ENCODE measurements at places on chromosomes 3 and 15.

GRCh38 chr3:186097663-186098451 lies 11.0 kb downstream of the ETV5 start:
- DNase-seq = no peak

DNA sequence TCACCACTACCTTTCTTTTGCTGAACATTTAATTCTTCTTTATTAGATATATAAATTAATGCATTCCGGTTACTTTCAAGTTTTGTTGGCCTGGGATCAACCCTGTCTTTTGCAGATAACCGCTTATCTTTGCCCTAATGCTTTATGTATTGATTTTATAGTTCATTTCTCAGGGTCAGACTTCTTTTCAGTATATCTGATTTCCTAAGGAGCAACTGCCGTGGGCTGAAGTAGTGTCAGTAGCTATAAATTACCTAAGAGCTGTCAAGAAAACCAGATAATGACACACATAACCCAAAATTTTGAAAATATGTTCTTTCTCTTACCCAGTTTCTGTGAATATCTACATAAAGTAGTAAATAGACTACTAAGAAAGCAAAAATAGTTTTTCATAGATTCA lies 38.0 kb downstream of the COL6A5 start:
- no peak for DNase-seq

- DNase-seq = no peak
Measured at GRCh38 chr3:187370051-187370450, 1.9 kb downstream of the RTP4 start.

DNA sequence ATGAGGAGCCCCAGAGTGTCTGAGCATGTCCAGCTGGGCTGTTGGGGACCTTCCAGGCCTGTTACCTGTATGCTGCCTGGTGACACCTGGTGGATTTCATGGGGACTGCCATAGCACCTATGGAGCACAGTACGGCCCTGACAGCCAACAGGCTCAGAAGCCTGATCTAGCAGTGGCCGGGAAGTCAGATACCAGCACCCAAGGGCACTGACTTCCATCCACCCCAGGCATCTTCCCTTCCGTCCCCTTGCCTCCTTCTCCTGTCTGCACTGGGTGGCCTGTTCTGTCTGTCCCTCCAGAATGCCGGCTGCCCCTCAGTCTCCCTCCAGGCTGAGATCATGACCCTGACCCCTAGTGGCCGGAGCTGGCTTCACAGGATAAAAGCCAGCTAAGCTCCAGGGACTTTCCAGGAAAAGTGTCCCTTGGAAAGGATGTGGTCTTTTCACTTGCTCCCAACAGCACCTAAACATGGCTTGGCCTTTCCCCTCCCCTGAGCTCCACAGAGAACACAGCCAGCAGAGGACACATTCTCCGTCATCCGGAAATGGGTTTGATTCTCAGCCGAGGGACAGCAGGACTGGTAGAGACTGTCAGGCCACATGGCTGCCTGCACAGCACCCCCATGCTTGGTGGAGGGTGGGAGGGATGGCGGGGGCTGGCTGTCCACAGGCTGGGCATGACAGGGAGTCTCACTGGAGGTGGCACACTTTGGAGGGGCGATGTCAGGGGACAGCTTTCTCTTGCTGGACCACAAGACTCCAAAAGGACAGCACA lies 9.5 kb downstream of the RPS17 start:
- DNase-seq = peak; percentile 57

DNA sequence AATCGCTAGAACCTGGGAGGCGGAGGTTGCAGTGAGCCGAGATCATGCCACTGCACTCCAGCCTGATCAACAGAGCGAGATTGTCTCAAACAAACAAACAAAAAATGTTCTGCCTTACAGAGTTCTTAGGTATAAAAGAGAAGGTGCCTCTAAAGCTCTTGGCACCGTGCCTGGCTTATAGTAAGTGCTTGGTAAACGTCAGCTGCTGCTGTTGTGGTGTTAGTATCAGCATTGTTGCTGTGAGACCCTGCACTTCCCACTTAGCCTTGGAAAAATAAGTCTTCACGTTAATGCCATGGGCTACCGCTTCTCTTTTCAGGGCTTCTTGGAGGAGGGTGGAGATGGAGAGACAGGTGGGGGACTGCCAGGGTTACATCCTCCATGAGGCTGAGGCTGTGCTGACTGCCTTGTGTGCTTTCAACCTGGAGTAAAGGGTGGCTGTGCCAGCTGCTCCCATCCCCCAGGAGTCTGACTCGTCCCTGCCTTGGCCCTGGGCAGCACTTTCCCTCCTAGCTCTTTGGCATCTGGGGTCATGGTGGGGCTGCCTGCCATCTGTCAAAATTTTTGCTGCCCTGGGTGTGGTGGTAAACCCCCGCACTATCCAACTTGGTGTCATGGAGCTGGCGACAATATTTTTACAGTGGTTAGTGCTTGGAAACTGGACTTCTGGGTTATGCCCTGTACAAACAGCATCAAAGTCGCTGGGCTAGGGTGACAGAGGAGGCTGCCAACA lies 17.8 kb downstream of the FLNB start:
- DNase-seq = no peak

DNA sequence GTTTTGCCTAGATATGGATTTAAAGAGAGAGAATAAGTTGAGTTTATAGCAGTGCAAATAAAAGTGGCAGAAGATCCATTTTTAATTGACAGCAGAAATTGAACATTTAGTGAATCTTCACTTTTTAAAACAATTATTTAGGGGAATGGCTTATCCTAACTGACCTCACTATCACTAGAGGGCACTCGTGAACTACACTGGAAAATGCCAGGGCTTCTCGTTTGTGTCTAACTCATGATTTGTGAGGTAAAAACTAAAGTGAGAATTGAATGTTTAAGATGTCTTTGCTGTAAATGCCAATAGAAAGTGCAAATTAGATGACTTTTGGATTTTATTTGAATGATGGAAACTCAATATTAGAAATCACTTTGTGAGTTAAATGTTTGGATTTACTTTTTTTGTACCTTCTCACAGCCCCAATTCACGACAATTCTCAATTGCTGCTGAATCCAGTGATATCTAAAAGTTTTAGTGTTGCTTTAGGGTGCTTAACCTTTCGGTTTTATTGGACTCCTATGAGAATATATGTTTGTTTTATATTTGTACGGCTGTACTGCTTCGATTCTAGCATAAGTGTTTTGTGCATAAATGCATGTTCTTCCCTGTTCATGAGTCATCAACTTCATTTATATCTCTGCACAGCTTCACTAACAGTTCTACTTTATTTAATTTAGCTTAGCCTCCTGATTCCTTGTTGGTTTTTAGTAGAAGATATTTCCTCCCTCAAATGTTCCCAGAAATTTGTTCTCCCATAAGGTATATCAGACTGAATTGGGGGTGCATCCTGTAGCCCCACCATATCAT lies 462.1 kb downstream of the MFSD1 start:
- DNase-seq = no peak

DNA sequence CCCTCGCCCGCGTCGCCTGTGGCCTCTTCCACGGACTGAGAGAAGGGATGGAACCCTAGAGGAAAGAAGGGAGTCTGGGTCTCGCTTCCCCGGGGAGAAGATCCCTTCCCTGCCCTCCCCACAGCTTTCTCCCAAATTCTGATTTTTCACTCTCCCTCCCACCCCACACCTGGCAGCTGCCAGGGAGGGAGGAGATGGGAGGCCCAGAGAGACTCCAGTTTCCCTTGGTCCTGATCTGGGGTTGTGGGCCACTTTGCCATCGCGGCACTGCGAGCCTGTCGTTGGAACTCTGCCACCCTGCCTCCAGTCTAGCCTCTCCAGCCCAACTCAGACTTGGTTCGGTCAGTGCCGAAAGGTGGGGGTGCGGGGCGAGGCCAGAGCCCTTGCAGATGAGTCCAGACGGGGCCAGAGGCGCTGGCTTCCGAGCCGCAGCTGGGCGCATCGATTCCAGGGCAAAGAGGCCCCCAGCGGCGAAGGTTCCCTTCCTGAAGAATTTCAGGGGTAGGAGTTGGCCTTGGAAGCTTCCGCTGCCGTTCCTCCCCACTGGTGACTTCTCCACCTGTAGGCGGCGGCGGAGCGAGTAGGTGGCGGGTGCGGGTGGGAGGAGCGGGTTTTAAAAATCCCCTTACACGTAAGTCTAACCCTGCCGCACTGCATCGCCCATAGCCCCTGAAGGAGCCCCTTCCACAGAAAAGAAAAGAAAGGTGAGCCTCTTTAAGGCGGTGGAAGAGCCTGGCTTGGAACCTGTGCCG lies 5.2 kb downstream of the WNT5A start:
- DNase-seq = no peak

- DNase-seq = no peak
Measured at GRCh38 chr15:100241572-100242482, 99.9 kb downstream of the ADAMTS17 start.

- DNase-seq = no peak
Measured at GRCh38 chr15:62417439-62417838, 252.4 kb upstream of the C2CD4B start.

DNA sequence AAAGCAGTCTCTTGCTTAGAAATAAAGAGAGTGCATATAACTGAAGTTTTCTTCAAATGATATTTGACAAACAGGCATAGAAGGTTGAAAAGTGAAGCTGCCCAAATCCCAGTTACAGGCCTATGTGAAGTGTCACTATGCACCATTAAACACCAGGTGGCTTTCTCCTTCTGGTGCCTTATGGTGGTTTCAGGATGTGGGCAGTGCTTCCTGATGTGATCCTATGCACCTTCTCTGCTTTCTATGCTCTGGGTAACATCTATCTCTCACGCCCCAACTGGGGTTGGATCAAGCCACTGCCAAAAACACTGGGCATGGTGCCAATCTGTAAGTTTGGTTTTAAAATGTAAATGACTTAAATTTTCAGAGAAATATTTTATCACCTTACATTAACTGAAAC lies 744.7 kb downstream of the TUSC7 start:
- no peak for DNase-seq

- DNase-seq = no peak
Measured at GRCh38 chr3:4826237-4827100, 152.8 kb upstream of the BHLHE40 start.

DNA sequence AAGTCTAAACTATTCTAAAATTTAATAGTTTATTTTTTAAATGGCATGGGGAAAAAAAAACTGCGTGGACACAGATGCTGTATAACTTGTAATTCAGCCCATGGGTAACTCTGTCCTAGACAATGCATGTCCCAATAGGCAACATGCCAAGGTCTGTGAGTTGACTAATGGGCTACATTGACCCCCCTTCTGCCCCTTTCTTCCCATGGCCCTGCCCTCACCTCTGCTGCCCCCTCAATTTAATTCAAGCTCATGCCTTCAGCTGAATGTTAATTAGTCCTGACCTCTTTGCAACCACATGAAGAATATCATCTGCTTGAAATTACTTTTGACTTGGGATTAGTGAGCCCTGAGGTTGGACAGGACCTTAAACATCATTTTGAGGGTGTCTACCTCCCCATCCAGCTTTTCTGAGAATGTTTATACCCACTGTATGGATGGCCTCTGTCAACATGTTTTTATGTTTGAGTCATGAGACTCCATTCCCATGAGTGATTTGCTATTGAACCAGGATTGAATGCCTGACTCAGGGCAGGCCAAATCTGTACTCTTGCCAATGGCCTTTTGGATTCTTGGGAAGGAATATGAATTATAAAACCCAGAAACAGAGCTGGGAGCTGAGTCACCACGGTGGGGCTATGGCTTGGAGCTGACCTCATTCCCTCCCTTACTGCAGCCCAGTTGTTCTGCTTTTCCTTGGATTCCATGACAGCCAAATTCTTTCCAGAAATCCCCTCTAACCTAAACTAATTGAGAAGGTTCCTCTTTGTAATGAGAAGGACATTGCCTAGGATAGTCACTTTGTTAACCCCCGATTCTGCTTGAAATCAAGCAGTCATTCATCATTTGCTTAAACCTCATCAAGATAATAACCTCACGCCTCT lies 33.5 kb upstream of the PDE8A start:
- DNase-seq = no peak

DNA sequence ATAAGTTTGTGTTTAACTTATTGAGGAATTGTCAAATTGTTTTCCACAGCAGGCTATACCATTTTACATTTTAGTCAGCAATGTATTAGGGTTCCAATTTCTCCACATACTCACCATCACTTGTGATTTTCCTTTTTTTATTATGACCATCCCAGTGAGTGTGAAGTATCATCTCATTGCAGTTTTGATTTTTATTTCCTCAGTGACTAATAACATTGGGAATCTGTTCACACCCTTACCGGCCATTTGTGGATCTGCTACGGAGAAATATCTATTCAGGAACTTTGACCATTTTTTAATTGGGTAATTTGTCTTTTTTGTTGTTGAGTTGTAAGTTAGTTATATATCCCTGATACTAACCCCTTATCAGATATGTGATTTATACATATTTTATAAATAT lies 54.8 kb upstream of the LMCD1 start:
- DNase-seq = no peak

GRCh38 chr3:114554731-114555130 lies 260.9 kb downstream of the TIGIT start:
- DNase-seq = no peak

DNA sequence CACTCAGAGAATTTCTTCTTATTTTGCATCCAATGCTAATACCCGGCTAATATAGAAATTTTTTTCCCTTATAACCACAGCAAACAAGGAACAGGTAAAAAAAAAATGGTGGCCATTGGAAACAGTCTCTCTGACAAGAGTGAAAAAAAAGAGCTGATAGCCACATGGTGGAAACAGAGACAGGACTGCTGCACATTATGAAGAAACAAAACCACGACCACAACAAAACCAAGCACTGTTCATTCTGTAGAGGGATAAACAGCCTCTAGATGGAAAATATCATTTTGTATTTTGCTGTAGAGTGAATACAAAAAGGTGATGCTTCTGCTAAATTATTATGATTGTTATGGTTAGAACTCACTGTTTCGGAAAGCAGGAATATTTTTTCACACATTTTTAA lies 686.2 kb downstream of the NLGN1 start:
- DNase-seq = no peak

DNA sequence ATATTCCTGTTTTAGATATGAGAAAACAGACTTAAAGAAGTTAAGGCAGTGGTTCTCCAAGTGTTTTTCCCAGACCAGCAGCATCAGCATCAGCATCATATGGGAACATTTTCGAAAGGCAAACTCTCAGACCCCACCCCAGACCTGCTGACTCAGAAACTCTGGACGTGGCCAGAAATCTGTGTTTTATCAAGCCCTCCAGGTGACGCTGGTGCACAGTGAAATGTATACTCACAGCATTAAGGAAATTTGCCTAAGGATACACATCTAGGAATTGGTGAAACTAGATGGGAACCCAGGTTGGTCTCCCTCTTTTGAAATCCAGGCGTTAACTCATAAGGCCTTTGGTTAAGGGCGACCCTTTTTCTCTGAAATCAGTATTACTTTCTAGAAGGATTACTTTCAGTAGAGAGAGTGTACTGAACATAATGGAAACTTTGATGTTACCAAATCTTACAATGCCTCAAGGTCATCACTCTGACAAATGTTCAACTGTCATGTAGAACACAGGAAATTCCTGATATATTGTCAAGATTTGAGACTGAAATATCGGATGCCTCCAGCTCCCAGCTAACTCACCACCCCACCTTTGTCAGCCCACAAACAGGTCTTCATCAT lies 910.2 kb downstream of the ROBO1 start:
- no peak for DNase-seq

GRCh38 chr3:64094713-64095079 lies 71.4 kb upstream of the PSMD6 start:
- no peak for DNase-seq

DNA sequence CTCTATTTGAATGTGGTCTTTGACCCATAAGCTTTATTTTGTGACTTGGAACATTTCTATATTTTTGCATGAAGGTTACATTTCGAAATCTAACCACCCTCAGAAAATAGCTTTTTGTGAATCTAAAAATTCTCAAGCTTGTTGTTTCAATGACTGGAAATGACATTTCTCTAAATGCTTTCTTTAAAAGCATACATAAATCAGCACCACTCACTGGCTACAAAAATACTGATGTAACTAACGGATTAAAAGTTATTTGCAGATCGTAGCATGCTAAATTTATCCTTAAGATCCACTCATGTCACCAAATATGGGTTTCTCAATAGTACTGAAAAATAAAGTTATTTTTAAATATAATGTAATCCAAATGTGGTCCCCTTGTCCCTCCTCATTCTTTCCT lies 55.2 kb upstream of the ACAN start:
- DNase-seq = no peak

Data from GM12892 (cell line).